ENCODE measurements at places on chromosomes 6 and 20. TPM values are rescaled to one million over a fixed set of nuclear protein-coding genes. Genes with fewer than 3 reads are reported as not detected.

DNA sequence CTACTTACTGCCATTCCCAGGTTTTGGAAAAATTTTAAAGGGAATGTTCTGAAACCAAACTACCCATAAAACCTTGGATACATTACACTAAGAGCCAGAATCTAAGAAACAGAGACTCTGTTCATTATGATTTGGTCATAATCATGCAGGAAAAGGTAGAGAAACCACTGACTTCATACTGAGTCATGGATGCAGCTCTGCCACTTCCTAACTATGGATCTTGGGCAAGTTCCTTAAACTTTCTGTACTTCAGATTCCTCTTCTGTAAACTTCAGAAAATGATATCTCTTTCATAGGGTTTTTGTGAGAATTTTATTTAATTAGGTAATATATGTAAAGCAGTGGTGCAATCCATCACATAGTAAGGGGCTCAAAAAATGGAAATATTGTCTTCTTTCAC lies 20.0 kb downstream of the PLA2G7 start:
- DNase-seq: no peak

GRCh38 chr6:124334359-124334758 lies 530.7 kb downstream of the NKAIN2 start:
- DNase-seq: no peak

DNA sequence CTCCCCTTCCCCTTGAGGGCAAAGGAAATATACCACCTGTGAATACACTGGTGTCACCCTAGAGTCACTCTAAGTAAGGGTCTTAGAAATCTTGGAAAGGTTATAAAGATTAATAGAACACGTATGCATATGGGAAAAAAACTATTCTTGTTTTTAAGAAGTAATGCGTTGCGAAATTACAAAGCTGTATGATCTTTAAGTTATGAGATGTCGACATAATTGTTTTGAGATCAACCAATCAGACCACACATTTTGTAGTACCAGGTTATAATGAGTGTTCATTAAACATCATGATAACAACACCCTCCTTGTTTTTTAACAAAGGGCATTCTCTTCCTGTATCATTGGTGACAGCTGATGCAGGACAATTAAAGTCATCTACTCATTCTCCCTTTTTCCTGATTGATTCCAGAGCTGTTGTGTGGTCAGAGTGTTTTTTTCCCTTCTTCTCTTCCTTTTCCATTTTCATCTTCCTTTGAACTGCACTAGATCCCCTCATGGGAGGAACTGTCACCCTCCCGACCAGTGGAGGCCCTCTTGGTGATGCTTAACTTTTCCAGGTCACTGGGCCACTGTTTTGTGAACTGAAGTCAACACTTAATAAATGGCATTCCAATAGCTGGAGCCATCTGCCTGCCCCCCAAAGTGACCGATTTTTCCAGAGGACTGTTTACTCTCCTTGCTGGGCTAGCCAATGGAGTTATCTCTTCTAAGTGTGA lies 37.0 kb downstream of the PRDM1 start:
- no peak for DNase-seq

DNA sequence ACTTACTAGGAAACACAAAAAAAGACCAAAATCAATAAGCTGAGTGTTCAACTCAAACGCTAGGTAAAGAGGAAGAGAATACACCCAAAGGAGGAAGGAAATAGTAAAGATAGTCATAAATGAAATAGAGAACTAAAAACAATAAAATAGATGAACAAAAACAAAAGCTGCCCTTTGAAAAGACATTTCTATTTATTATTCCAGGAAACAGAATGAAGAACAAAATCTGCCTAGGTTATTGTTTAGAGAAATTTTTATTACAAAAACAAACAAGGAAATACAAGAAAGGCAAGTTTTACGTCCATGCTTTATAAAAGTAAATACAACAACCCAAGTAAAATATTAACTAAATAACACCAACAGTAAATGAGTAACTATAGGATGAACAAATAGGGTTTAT lies 20.1 kb downstream of the HLA-DMB start:
- no peak for DNase-seq

The TNFRSF6B gene
- 0.64 TPM for total RNA-seq

Data from left ventricle myocardium superior (tissue), 1 donor.